ENCODE measurements at places on chromosomes 16 and 17. TPM values are rescaled to one million over a fixed set of nuclear protein-coding genes. Genes with fewer than 3 reads are reported as not detected.

The PRR35 gene
- not detected for total RNA-seq

The DNAAF8 gene
- total RNA-seq: not detected

The RGS11 gene
- not detected for total RNA-seq

The SPATA22 gene
- total RNA-seq: not detected

The SGCA gene
- 0.25 TPM for total RNA-seq

The CD300LB gene
- total RNA-seq: not detected

The LYRM9 gene
- total RNA-seq: 12.8 TPM

The KRTAP2-2 gene
- not detected for total RNA-seq

The SLC12A3 gene
- not detected for total RNA-seq

The FAM234A gene
- total RNA-seq: 24.7 TPM

The CD300C gene
- not detected for total RNA-seq

The ERAL1 gene
- total RNA-seq: 20.0 TPM

The EEF2K gene
- 14.4 TPM for total RNA-seq

The TUBB3 gene
- total RNA-seq: 0.86 TPM

The ADGRG1 gene
- 3.8 TPM for total RNA-seq

The IL32 gene
- 127 TPM for total RNA-seq

The PCGF2 gene
- not detected for total RNA-seq

The DCUN1D3 gene
- total RNA-seq: 2.3 TPM

The NSRP1 gene
- 22.4 TPM for total RNA-seq

The FOXF1 gene
- not detected for total RNA-seq

The MMP28 gene
- total RNA-seq: 6.5 TPM

The BRIP1 gene
- total RNA-seq: 1.5 TPM

The UQCRC2 gene
- 186 TPM for total RNA-seq

The IGSF6 gene
- total RNA-seq: not detected

The CACNG3 gene
- total RNA-seq: not detected

The HAGH gene
- 32.5 TPM for total RNA-seq

The CCL17 gene
- total RNA-seq: not detected

The ABCA8 gene
- not detected for total RNA-seq

The SLFN13 gene
- 17.3 TPM for total RNA-seq

The TMEM88 gene
- 33.7 TPM for total RNA-seq

The NGFR gene
- 0.25 TPM for total RNA-seq

The TMIGD1 gene
- not detected for total RNA-seq

The ASIC2 gene
- total RNA-seq: not detected

The QPRT gene
- total RNA-seq: 0.76 TPM

The CCR7 gene
- 196 TPM for total RNA-seq

The TPSD1 gene
- total RNA-seq: not detected

The HS3ST3A1 gene
- not detected for total RNA-seq

The TMC7 gene
- not detected for total RNA-seq

The MEIOB gene
- not detected for total RNA-seq

The CMTM3 gene
- total RNA-seq: 40.6 TPM

The SULT1A1 gene
- 10.0 TPM for total RNA-seq

The APPBP2 gene
- total RNA-seq: 19.9 TPM
